ENCODE measurements at places on chromosomes 4 and X.
A peak's percentile ranks its signal among the peaks of the same experiment; 100 is the strongest.

GRCh38 chrX:122092360-122092759, 1045.0 kb downstream of the GLUD2 start:
- DNase-seq: no peak

DNA sequence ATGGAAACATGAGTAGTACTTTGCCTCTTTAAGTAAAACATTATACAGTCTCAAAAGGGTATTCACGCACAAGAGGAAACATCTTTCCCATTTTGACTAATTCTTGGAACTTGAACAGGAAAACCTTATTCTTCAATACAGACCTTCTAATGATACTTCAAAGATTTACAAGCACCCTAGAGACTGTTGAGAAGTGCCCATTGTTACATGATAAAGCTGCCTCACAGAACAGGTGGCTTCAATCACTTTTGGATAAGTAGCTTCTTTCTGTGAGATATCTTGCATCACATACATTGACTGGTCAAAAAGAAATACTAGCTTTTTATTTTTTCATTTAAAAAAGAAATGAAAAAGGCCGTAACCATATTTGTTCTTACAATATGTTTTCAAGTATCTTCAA, 219.4 kb downstream of the EPHA5 start:
- DNase-seq: no peak

DNA sequence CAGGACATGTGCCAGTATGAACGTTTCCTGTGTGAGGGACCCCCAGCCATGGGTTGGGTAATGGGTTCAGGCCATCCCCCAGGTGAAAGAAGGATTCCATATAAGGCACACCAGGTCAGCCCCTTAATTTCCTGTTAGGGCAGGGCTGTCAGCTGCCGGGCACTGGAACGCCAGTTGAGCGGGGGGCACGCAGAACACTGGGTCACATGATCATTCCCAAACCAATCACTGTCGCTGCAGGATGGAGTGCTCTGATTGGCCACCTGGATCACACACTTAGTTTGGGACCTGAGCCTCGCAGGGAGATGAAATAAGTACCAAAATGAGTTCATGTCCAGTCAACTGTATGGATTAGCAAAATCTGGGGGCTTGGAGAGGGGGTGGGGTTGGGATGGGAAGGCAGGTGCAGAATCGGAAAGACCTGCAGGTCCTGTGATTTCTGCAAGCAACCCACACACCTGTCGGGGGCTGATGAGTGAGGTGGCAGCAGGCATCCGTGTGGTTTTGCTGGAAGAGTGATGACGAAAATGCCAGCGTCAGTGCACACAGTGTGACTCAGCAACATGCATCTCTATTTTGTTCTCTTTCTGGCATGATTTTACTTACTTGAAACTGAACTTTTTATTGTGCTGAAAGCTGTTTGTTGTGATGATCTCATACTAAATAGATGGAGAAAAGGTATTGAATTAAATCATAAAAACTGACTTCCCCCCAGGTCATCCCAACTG, 32.2 kb downstream of the RNF212 start:
- peak; percentile 27 for DNase-seq

GRCh38 chr4:8664031-8664805, 71.7 kb downstream of the CPZ start:
- DNase-seq: no peak

GRCh38 chr4:187069398-187069797, 345.7 kb upstream of the FAT1 start:
- no peak for DNase-seq

DNA sequence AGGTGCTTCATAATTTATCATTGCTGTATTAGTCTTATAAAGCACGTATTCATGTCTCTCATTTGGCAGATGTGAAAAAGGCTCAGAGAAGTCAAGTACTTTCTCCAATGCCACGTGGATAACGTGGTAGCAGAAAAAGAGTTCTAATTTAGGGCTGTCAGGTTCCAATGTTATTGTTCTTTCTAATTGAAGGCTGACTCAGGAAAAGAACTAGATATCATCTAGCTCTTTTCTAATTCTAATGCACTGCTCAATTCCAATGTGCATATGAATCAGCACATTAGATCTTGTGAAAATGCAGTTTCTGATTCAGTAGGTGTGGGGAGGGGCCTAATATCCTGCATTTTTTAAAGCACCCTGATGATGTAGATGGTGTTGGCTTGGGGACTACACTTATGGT, 22.8 kb downstream of the AGA start:
- no peak for DNase-seq

DNA sequence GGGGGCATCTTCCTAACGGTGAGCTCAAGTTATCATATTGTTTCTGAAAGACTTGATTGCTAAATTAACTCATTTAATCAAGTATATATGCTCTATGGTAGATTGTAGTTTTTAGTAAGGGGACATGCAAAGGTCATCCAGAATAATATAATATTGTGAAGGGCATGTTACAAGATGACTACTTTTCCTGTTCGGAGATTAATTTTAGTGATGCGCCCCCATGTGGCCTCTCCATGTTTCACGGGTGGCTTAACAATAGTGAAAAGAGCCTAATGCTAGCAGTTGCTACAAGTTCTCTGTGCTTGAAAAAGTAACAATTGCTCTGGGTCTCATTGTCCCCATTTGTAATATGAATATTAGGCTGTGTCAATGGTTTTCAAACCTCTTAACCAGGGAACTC, 12.2 kb downstream of the SMPX start:
- DNase-seq: peak; percentile 24

DNA sequence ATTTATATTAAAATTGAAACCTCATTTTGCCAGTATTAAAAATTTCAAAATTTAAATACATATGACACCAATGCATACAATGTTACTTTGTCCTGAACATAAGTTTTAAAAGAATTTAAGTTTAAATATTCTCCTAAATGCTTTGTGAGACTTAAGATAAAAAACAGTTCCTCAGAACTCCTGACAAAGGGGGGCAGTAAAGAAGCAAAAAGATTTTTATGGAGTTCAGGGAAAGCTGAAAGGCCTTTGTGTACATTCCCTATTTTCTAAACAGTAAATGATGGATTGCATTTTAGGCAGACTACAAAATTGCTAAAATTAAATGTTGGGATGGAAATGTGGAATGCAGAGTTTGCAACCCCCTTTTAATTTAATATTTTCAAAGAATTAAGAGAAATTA, 81.7 kb downstream of the SNCA start:
- no peak for DNase-seq

DNA sequence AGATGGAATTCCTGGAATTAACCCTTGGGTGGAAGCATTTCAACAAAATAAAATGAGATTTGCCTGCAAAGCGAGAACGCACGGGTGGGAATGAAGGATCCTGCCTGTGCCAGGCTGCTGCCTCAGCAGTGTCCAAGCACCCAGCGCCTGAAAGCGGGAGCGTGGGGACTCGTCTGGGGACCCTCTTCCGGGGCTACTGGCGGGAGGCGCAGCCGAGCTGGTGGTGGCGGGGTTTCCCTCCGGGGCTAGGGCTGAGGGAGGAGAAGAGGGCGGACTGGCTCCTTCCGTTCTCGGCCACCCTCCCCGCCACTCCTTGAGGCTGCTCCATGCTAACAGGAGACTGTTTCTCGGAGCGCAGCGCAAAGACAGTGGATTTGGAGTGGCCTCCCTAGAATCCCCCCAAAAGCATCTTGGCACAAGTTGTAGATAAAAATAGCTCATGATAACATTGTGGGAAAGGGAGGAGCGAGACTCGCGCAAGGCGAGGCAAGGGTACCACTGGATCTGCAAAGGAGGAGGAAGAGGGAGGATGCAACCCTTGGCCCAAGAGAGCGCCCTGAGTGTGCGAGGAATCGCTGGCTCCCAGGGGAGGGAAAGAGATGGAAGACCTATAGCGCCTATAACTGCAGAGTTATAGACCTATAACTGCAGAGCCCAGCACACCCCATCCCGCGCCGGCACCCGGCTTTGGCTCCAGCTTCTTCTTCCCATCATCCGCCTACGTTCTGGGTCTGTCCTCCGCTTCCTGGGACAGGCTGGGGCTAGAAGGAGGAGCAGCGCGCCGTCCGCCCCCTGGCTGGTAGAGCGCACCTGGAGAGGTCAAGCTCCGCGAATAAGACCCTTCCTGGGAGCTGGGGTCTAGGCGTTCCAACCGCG, 1.3 kb downstream of the HS3ST1 start:
- no peak for DNase-seq

GRCh38 chr4:155569960-155570515, 96.6 kb upstream of the GUCY1A1 start:
- no peak for DNase-seq

DNA sequence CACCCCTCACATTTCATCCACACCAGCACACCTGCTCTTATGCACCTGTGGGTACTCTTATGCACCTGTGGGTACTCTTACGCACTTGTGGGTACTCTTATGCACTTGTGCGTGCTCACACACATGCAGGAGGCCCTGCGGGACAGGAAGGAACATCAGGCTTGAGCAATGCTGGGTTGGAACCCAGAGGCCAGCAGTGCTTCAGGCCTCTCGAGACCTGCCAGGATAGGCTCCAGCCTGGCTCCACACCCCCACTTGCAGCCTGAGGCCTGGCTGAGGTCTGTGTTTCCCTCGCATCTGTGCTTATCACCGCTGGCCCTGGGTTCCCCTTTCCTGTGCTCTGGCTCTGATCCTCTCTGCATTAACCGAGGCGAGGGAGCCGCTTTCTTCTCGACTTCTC, 34.7 kb downstream of the SORCS2 start:
- DNase-seq: no peak

DNA sequence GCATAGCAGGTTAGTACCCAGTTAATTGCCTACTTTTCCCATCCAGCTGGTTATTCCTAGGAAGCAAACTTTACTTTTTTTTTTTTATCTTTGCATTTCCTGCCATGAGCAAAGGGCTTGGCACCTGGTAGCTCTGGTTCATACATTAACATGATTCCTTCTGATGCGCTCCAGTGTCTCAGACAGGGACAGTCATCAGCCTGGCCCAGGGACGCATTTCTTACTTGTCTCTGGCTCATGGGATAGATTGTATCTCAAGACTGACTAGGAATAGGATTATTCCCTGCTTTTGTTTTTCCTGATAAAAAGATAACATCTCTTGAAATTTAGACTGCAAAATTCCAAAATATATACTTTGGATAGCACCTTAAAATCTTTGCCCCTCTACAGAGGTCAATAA, 571.5 kb upstream of the TENM3 start:
- DNase-seq: no peak

GRCh38 chrX:24828147-24828546, 134.4 kb downstream of the POLA1 start:
- DNase-seq: no peak

GRCh38 chrX:10617186-10617998, 3.0 kb downstream of the MID1 start:
- DNase-seq: no peak

GRCh38 chrX:68686097-68686977, 38.9 kb downstream of the STARD8 start:
- DNase-seq: peak; percentile 68

All from inflammatory macrophage (primary cell).